ENCODE measurements at places on chromosomes 2 and 18. TPM values are rescaled to one million over a fixed set of nuclear protein-coding genes. Genes with fewer than 3 reads are reported as not detected.

DNA sequence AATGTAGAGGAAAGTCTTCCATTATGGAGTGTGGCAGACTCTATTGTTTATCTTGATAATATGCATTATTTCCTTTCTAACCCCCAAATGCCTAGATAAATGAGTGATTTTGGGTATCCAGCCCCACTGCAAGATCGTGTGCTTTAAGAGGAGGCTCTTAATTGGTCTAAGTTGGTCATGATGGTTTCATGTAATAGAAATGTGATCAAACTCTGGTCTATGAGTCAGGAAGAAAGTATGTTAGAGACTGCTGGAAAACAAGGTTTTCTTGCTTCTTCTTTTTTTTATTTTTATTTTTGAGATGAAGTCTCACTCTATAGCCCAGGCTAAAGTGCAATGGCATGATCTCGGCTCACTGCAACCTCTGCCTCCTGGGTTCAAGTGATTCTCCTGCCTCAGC lies 344.5 kb upstream of the TNP1 start:
- DNase-seq: no peak

Gene DSG4
- not detected for total RNA-seq

DNA sequence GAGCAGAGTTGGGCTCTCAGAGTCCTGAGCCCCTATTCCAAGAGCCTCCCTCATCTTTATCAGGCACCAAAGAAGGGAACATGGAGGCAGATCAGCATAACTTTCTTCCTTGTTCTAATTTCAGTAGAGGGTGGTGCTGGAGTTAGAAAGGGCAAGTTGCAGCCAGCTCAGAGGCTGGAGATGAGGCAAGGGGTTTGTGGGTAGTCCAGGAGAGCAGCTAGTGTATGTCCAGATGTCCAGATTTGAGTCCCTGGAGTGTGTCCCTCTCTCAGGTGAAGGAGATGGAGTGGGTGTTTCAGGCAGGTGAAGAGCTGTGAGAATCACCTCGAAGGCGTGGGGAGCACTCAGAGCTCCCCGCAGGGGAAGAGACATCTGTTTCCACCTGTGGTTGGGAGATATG lies 478 bp upstream of the PRKAG3 start:
- DNase-seq: no peak

- DNase-seq: peak; percentile 73
Observed at GRCh38 chr2:190979906-190980629, 33.9 kb downstream of the STAT1 start.

DNA sequence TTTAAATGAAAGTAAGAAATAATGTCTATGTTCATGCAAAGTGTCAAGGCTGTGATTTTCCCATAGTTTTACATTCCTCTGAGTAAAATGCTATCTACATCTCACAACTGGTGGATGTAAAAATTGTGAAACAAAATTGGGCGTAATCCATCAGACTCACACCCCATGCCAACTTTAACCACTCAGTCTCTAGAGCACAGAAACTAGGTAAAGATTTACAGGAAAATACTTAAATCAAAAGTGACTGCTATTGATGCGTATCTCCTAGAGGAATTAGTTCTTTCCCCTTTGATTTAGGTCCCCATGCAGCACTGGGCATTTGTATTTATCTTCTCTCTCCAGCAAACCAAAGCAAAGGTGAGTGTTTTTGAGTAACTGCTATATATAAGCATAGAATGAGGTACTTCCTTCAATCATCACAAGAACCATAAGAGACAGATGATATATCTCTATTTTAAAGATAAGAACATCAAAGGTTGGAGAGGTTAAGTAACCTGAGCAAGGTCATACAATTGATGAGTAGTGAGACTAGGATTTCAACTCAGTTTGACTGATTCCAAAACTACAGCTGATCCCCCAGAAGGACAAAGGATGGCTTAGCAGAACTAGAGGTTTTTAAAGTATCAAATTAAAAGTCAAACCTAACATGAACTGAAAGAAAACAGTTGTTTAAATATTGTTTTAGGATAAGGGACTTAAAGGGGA lies 594.0 kb upstream of the ACVR2A start:
- no peak for DNase-seq

Gene GCG
- total RNA-seq: not detected

Gene PARD3B
- total RNA-seq: 21.5 TPM

DNA sequence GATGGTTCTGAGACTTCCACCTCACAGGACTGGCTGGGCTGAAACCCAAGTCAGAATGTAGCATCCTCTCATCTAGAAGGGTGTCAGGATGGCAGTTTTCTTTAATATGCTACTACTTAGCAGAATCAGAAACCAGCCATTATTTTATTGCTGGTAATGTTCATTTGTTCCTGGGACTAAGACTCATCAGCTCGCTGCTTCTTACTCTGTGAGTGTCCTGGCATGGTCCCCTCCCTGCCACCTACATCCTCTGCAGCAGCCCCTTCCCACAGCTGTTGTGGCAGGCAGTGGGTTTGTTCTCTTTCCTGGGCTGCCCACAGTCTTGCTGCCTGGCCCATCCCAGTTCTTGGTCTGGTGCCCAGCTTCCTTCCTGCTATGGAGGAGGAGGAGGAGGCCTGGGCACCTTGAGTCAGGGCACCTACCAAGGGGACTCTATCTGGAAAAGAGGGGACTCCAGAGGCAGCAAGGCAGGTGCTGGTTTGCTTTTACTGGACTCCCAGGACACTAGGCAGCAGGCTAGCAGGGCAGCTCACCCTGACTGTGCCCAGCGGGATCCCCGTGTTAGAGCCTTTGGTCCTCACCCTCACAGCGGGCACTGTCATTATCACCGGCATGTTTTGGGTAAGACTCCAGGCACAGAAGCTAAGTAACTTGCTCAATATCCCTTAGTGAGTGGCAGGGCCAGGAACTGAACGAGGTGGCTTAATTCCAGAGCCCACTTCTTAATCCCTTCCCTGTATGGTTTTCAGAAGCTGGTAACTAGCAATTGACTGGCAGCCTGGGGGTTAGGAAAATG lies 62.1 kb downstream of the LRRFIP1 start:
- no peak for DNase-seq

DNA sequence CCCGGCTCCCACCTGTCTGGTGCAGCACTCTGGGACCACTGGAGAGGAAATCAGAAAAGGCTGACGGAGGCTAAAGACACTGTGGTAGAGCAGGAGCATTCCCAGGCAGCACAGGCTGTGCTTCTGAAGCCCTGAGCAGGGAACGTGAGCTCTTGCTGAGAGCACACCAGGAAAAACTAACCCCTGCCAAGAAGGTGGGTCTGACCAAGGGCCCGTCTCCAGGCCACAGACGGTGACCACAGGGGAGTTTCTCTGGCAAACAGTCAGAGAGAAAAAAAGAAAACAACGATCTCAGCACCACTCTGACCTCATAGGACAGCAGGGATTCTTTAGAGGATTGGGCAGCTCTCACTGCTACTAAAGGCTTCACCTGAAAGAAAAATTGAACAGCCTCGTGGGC lies 201.4 kb downstream of the AFF3 start:
- DNase-seq: peak; percentile 13

GRCh38 chr2:239908308-239908707 lies 116.8 kb downstream of the NDUFA10 start:
- no peak for DNase-seq

Gene DNAH7
- 0.31 TPM for total RNA-seq

- DNase-seq: peak; percentile 96
Observed at GRCh38 chr2:66574701-66575624, 140.0 kb downstream of the MEIS1 start.

GRCh38 chr2:17543848-17544247 lies 3.4 kb downstream of the VSNL1 start:
- no peak for DNase-seq

GRCh38 chr18:56036741-56037140 lies 448.7 kb upstream of the TCF4 start:
- DNase-seq: peak; percentile 15

DNA sequence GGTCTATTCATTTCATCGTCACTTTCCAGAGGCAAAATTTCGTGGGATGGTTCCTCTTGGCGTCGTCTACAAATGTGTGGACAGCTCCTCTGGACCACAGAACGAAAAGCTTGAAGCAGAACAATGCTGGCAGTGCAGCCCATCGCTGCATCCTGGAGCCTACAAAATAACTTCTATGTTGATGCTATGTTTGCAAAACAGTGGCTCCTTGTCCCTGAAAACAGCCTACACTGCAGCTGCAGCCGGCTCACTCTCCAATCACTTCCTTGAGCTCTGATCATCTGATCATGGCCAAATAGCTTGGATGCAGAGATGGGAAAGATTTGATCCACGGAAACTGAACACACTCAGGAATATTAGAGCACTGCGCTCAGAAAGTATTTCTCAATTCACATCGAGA lies 60.0 kb downstream of the DOCK10 start:
- peak; percentile 60 for DNase-seq

DNA sequence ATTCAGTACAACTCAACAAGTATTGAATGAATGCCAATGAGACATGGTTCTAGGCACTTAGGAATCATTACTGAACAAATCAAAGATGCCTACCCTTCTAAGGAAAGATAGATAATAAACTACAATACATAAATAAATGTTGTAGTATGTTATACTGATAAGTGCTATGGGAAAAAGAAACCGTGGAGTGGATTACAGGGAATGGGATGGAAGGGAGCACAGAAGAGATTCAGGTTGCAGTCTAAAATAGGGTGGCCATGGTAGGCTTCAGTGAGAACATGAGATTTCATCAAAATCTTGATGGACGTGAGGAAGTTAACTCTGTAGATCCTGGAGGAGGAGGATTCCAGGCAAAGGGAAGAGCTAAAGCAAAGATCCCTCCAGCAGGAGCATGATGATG lies 17.9 kb upstream of the CREB1 start:
- DNase-seq: no peak

DNA sequence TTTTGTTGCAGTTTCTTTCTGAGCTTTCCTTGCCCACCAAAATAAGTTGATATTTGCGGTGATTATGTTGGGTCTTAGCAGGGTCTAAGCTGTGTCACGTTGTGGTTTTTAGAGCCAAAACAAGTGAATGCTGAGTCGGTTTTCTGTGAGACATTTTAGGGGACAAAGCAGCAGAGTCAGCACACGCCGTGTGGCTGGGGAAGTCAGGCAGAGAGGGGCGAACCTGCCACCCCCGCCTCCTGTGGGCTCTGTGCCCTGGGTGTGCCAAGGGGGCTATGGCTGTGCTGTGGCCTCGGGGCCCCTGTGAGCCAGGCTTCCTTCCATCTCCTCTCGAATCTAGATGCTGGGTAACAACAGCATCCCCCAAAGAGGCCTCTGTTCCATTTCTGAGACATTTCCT lies 30.8 kb upstream of the TMEM87B start:
- DNase-seq: no peak

DNA sequence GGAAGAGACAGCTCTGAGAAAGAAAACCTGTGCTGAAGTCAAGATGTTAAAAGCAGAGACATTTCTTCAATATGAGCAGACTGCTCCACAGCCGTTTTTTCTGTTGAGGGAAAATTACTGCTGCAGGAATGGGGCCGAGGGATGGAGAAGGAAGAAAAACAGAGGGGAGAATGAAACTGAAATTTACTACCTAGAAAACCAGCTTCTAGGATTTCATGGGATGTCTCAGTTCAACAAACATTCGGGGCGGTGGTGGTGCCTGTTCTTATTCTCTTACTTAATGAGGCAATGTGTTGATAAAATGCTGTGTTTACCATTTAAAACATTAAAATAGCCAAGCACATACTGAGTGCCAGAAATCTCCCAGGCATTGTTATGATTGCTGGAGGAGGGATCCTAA lies 557.1 kb upstream of the MEX3C start:
- no peak for DNase-seq

Gene ARL6IP6
- total RNA-seq: 44.5 TPM

Gene PLEK
- total RNA-seq: 6.1 TPM

Gene GLB1L
- 5.2 TPM for total RNA-seq

Gene C2orf76
- 2.6 TPM for total RNA-seq

DNA sequence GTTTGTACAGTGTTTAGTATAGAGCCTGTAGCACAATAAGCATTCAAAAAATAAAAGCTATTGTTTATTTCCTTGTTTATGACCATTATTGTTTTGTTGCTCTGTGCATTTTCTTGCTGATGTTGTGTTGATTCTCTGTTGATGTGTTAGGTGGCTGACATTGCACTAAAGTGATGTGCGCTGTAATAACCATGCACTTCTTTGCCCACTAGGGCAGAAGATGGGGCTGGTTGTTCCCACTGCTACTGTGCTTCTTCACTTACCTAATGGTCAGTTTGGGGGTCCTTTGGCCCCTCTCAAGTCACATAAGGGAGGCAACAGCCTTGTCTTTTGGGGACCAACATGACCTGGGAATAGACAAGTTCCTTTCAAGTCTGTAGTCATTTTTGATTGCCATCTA lies 6.0 kb downstream of the SCG2 start:
- no peak for DNase-seq

DNA sequence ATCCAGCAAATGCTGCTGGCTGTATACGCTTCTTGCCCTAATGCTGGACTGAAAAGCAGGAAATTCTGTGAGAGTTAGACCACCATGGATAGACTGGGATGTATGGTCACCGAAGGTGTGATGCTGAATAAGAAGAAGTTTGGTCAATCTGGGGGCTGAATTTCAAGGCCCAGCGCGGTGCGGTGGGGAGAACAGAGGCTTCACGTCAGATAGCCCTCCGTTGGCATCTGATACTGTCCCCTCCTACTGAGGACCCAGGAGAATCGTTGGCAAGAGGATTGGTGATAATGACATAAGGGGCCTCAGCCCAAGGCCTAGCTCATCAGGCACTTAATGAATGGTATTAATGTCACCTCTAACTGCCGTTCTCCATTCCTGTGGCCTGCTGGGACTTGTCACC lies 97.3 kb upstream of the ST3GAL5 start:
- DNase-seq: no peak

DNA sequence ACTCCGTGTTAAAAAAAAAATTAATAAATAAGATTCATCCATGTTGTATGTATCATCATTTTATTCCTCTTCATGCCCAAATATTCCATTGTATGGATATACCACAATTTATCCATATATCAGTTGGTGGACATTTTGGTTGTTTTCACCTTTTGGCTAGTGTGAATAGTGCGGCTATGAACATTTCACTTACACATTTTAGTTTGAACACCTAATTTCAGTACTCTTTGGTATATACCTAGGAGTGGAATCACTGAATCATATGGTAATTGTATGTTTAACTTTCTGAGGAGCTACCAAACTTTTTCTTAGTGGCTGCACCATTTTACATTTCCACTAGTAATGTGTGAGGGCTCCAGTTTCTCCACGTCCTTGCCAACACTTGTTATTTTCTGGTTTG lies 20.0 kb downstream of the CDCA7 start:
- no peak for DNase-seq

Measured in tongue (tissue), 3 donors.